ENCODE measurements at places on chromosomes 7 and 10.

DNA sequence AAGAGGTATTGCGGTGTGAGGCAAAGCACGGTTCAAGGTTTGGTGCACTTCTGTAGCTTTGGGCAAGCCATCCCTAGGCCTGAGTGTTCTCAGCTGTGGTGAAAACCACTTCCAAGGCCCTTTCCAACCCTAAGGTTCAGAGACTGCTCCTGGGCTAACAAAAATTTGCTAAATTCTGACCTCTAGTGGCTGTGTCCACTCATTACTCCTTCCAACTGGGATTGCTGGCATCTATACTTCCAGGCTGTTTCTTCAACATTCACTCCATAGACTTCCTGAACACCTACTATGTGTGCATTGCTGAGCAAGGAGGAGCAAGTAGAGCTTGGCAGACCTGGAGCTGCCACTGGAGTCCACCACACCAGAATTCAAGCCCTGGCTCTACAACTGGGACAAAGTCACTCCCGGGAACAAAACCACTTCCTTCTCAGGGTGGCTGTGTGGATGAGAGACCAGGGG lies 29.3 kb upstream of the SH3PXD2A start:
- no peak for DNase-seq

DNA sequence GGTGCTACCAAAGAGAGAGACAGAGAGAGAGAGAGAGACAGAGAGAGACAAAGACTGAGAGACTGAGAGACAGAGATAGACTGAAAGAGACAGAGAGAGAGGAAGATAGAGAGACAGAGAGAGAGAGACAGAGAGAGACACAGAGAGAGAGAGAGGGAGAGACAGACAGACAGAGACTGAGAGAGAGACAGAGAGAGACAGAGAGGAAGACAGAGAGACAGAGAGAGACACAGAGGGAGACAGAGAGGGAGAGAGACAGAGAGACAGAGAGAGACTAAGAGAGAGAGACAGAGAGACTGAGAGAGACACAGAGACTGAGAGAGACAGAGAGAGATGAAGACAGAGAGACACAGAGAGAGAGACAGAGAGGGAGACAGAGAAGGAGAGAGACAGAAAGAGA lies 91.2 kb downstream of the SFMBT2 start:
- no peak for DNase-seq

DNA sequence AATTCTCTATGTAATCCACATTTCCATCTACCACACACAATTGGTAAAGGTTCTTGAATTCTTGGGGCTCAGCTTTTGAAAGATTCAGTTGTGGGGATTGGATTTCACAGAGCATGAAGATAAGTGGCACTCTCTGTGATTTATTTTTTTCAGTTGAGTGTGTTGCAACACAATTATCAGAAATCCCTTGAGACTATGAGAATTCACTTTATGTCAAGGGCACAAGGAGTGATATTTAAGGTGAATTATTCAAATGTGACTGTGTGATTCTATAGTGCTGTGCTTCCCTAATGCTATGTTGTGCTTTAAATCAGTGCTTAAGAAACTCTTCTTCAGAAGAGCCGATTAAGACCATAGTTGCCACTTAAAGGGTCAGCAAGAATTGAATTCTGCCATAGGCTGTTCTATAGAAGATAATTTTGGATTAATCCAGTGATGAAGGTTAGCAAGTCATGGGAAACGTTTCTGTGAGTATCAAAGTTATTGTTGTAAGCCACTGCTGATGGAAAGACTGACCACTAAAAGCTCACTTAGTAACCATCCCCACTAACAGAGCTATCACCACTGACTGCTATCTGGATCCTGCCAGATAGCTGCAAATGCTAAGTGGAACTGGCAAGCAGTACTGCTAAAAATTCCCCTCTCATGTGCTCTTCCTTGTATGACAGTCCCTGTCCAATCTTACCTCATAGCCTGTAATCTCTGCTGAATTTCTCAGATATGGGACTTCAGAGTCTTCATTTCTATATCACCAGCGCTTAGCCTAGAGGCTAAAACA lies 134.0 kb upstream of the SEMA3D start:
- DNase-seq: no peak

GRCh38 chr10:9301554-9301953 lies 1247.1 kb downstream of the GATA3 start:
- DNase-seq: no peak

- no peak for DNase-seq
Observed at GRCh38 chr7:25839084-25839769, 312.8 kb upstream of the NFE2L3 start.

DNA sequence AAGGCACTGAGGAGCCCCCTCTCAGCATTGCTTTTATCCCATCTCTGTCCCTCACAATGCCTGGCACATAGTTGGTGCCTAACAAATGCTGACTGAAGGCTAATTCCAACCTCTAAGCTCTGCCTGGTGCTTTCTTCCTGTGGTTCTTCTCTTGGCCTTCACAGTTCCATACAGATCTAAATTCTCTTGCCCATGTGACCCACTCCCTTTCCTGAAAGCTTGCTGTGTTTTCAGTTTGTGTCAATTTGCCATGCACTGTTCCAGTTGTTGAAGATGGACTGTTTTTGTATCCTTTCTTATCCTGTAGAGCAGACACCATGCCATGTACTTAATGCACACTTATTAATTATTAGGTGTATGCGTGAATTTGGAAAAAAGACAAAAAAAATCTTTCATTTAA lies 9.2 kb downstream of the TBXAS1 start:
- DNase-seq: no peak

- no peak for DNase-seq
Observed at GRCh38 chr7:157974678-157975230, 612.9 kb downstream of the PTPRN2 start.

GRCh38 chr10:86690657-86691084 lies 22.4 kb downstream of the LDB3 start:
- DNase-seq: no peak

- no peak for DNase-seq
Observed at GRCh38 chr10:132685101-132685891, 100.7 kb downstream of the NKX6-2 start.

- no peak for DNase-seq
Observed at GRCh38 chr10:131938681-131939080, 37.9 kb downstream of the PPP2R2D start.

GRCh38 chr10:100969187-100970075 lies at the start of gene SEMA4G:
Gene SEMA4G (plus strand): TSS chr10:100969504. CDS start chr10:100972913, 3,409 bp downstream.
- no peak for DNase-seq

- no peak for DNase-seq
Observed at GRCh38 chr7:156559001-156559400, 81.6 kb upstream of the RNF32 start.

GRCh38 chr7:108063520-108063933 lies 60.6 kb upstream of the LAMB1 start:
- no peak for DNase-seq

GRCh38 chr7:131924857-131925256 lies 368.4 kb upstream of the PODXL start:
- DNase-seq: no peak

DNA sequence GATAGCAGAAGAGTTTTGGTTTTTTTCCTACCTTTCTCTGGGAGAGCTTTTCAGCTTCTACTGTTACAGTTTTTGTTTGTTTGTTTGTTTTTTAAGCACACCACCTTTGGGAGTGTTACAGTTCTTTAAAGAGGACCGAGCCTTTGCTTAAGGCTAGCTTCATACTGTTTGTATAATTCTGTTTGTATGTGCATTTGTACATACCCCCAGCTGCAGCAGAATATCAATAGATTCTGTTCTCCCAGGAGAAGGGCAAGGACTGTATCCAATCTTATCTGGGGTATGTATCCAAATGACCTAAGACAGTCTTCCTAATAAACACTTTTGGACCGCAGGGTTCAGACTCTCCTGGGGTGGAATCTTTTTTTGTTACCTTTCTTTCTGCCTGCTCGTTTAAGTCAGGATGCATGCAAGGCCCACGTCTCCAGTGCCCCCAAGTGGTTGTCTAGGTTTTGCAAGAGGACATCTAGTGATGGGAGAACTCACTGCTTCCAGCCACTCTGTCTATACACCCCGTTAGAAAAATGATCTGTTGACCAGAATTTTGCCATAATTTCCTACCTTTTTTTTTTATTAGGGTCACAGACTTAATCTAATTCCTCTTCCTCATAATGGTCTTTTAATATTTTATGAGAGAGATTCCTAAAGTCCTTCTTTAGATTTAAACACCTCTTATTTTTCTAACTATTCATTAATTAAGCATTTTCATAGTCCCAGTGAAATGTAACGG lies 23.9 kb downstream of the NRF1 start:
- no peak for DNase-seq

DNA sequence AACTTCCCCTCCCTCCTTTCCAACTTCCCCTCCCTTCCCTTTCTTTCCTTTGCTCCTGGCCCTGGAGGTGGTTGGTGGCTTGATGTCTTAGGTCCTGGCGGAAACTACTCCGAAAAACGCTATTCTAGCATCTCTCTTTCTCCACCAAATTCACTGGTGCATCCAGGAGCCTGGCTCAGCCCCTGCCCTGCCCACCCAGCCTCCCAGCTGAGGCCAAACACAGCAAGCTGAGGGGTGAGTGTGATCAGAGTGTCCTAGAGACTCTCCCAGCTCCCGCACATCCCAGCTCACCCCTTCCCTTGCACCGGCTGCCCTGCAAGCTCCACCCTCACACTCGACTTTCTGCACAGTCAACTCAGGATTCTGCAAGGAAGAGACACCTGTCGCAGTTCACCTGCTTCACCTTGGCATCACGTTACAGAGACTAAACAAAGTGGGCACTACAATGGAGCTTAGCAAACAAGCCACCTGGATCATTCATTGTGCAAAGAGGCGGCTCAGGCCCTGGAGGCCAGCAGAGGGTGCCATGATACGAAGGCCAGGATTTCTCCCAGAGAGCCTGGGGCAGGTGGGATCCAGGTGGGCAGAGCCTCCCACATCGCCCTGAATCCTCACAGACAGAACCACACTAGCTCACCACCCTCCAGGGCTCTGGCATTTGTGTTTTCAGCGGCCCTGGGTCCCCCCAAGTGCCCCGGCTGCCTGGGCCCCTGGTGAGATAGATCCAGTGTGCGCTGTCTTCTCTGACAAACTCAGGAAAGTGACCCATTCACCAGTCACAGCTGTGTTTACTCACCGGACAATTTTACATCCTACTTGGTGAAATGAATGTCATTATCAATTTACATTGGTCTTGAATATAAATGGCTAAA lies 169.6 kb downstream of the TCERG1L start:
- no peak for DNase-seq

GRCh38 chr7:37369906-37370305 lies 78.8 kb downstream of the ELMO1 start:
- no peak for DNase-seq

GRCh38 chr10:31731711-31732110 lies 196.9 kb downstream of the ARHGAP12 start:
- DNase-seq: no peak

GRCh38 chr7:116969371-116969902 lies 16.1 kb downstream of the ST7 start:
- no peak for DNase-seq

DNA sequence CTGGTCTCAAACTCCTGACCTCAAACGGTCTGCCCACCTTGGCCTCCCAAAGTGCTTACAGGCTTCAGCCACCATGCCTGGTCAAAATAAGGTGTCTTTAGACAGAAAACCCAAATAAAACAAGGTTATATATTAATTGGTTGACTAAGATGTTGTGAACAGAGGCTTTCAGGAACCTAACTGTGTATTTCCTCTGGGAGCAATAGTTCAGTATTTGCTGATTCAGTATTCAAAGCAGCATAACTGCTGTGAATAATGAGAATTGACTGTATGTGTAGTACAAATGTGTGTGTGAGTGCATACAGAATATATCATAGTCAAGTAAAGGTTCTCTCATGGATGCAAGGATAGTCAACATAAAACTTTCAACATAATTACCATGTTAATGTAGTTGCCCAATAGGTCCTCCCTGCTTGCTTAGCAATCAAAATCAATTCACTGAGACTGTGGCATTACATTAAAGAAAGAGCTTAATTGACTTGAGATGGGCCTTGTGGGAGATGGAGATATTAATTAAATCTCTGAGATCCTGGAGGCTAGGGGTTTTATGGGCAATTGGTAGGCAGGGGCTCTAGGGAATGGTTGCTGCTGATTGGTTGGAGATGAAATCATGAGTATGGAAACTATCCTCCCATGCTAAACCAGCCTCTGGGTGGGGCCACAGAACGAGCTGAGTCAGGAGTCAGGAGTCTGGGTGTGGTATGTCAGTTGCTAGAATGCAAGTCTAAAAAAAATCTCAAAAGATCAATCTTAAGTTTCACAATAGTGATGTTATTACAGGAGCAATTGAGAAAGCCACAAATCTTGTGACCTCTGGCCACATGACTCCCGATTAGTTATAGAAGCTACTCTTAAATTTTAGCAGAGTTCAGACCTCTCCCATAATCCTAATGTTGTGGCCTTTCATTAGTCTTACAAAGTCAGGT lies 162.7 kb downstream of the AKR1D1 start:
- no peak for DNase-seq

- DNase-seq: peak; percentile 40
Observed at GRCh38 chr10:71486484-71487114, 89.9 kb downstream of the CDH23 start.

GRCh38 chr10:97333601-97334369 lies 744 bp downstream of the FRAT2 start:
- peak; percentile 19 for DNase-seq

GRCh38 chr7:137399827-137400823 lies 56.6 kb upstream of the PTN start:
- no peak for DNase-seq

GRCh38 chr7:95569720-95570119 lies 26.6 kb downstream of the PDK4 start:
- DNase-seq: no peak

- DNase-seq: no peak
Observed at GRCh38 chr7:94466516-94466915, 43.1 kb upstream of the CASD1 start.

GRCh38 chr7:49279891-49280290 lies 355.5 kb downstream of the CDC14C start:
- no peak for DNase-seq

DNA sequence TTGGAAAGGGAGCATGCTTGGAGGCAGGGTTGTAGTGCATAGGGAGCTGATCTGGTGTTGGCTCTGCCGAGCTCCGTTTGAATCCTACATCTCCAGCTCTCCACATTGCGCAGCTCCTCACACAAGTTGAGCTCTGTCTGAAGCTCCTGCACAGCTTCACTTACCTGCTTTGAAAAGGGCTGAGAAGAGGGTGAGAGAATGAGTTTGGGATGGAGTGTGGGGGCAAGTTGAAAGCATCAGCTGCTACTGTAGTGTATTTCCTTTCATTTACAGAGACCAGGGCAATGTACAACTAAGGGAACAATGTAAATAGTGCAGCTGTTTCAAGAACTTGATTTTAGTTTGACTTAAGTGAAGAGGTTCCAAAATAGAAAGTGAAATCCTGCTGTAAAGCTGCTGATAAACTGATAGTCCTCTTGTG lies 88.5 kb downstream of the VTI1A start:
- no peak for DNase-seq

DNA sequence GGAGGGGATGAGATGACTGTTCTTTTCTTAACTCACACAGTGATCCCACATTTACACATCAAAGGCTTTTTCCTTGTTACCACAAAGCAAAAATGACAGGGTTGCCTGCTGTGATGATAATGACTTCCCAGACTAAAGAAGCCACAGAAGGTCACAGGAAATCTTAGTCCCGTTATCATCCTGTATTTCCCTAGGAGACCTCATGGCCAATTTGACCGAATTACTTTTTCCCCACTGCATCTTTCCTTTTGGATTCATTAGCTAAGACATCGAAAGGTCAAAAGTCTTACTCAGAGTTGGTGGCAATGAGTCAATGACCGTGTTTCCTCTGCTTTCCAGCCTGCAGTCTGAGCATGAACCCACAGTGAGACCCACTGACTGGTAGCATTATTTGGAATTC lies 130.1 kb upstream of the INHBA start:
- DNase-seq: no peak
